ENCODE measurements at places on chromosomes 2 and 18.

DNA sequence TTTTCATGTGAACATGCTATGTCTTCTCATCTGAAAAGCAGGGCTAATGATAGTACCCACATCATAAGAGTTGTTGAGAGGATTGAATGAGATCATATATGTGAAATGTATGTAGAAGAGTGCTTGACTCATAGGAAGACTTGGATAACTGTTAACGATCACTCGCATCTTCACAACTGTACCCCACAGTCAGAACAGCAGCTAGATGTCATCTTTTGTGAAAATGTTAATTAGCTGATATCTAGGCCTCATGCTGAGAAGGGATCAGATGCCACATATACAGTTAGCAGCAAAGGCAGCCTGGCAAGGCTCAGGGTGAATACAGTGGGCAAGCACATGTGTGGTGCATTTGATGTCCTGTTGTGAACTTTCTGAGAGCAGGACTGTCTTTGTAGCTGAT, 24.2 kb downstream of the MAP3K20 start:
- DNase-seq, result no peak

- no peak for DNase-seq
Observed at GRCh38 chr2:162114271-162114670, 37.8 kb downstream of the GCG start.

DNA sequence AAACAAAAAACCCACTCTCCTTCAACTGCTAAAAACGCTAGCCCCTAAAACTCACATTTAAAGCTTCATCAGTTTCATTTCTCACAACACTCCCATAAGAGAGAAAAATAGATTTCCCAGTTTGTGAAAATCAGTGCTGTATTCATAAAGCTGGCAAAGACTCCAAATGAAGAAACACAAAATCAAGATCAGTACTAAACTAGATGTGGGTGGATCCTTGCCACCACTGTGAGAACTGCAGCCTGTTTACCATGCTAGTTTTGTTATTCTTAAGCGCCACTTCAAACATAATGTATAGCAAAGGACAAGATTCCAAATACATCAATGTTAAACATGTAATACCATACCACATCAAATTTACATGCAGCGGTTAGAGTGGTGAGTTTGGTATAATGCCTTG, 104.5 kb upstream of the CCDC150 start:
- no peak for DNase-seq

DNA sequence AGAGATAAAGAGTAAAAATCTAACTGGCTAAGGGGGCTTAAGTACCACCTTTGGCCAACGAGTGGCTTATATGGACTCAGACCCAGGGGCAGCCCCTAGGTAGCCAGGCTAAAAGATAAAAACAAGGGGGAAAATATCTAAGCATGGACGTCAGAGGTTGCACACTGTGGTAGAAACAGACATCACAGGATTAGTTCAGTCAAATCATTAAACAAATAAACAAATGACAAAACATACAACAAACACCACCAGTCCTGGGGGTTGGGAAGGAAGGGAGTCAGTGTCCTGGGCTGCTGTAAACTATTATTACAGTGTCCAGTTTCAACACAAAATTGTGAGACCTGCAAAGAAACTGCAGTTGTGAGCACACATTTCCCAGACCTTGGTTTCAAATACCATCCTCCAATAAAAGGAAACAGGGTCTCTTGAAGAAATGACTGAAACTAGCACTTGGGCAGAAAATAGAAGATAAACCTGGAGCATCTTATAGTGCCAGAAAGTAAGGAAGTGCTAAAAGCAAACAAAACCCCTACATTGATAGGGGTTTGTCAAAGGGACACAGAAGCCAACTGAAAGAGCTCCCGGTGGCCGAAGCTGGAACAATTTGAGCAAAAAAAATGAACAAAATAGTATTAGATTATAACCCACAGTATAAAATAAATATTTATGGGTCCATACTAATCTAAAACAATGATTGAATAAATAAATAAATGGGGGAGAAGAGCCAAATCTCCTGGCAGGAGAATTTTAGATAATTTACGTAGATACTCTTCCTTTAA, 154.8 kb upstream of the KLF7 start:
- no peak for DNase-seq

DNA sequence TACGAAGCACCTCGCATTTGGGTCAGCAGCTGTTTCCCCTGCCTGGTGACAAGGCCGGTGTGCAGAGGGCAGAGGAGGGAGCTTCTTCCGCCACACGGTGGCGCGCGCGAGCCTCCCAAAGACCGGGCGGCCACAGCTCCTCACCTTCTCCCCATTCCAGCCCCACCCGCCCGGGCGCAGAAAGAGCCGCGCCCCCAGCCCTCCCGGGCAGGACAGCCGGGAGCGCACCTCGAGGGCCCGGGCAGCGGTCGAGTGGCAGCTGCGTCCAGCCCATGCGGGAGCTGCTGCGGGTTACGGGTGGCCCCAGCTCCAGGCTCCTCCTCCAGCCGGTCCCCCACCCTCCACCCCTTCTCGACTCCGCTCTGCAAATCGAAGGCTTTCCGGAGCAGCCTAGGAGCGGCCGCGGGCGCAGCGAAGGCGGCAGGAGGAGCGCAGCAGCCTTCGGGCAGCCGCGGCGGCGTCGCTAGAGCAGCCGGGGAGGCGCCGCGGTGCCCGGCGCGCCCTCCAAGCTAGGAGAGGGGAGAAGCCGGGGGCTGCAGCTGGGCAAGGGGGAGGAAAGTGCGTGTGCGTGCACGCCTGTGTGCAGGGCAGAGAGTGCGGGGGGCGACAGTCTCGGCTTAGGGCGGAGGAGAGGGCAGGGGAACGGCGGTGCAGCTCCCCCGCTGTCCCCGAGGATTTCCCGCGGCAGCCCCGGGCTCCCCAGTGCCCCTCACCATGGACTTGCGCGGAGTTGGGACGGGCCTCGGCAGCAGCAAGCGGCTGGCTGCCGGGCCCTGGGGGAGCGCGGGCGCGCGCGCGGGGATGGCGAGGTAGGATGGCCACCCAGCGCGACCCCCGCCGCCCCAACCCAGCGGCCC, at the start of gene CCDC85A:
CCDC85A (plus strand) TSS at position 348 of the 857 bp plus-strand sequence. CDS start 635 bp downstream, outside the sequence.
- peak; percentile 94 for DNase-seq

DNA sequence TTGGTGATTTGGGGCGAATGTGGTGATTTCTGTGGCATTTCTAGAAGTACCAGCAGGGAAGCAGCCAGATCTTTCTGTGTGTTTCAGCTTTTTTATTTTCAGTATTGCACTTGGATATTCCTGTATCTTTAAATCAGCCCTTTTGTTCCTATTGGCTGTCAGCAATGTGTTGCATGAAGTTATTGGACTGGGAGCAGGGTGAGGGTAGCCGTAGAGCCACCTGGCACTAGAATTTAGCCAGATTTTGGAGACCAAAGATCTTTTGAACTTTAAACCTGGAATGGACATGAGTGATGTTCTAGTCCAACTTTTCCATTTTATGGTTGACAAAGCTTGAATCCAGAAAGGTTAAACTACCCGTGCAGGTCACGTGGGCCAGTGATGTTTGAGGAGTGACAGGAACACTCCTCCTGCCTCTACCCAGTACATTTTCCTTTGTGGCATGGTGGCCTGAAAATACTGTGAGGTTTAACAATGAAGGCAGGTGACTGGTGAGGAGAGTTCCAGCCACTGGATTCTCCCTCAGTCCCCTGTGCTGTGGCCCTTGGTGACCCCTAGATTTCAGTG, 122.3 kb downstream of the NEDD4L start:
- DNase-seq, result no peak

DNA sequence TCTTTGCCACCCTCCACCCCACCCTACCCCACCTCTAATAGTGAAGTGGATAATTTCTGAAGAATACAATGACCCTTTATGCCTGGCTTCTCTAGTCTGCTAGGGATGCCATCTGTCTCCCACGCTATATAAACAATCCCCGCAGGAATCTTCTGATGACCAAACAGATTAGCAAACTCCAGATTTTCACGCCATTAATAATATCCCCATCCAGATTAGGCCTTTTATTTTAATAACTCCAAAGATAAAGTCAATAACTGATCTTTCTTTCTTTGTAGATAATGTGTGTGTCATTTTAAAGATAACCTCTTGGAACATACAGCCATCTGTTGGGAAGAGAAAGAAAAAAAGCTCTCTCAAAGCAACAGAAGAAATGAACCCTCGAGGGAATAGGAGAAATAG, 47.9 kb upstream of the CCDC150 start:
- no peak for DNase-seq

- DNase-seq, result no peak
Observed at GRCh38 chr2:212873256-212873655, 278.2 kb downstream of the IKZF2 start.

DNA sequence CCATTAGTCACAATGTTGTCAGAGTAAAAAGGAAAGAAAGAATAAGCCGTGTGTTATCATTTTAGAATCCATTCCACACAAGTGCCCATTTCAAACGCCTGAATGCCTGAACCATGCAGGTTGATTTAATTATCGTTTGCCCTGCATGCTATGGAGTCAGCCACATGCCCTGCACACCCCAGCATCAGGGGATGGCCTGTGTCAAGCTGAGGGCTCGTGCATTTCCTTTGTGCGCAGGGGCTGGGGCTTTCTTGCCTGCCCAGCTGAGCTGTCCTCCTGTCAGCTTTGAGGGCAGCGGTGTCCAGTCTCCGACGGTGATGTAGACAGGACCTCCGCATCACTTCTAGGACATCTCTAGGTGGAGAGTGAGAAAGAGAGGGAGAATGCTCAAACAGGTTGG, 200.4 kb downstream of the TSN start:
- no peak for DNase-seq

- no peak for DNase-seq
Observed at GRCh38 chr2:15049096-15049993, 416.8 kb downstream of the LRATD1 start.

DNA sequence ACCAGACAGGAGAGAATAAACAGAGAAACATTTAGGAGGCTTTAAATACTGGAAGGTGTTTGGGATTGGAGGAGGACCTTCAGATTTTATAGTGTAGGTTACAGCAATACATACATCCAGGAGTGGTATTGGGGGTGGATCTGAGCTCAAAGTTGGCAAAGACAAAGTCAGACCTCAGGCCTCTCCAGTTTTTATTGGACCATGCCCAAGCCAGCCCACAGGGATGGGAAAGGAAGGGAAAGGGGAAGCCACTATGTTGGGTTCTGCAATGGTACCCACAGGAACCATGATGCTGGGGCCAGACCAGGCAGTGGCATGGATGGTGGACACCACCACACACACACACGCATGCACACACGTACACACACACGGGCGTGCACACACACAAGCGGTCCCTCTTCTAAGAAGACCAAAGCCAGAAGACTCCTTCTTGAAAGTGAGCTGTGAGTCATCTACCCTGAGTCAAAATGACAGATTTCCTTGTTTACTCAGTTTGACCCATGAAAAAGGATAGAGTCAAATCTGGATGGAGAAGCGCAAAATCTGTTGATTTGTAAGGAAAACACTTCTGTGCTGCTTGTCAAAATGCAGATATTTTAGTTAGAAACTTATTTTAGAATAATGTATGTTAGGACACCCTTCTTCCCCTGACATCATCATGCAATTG, 87.9 kb downstream of the TRABD2A start:
- DNase-seq, result no peak

DNA sequence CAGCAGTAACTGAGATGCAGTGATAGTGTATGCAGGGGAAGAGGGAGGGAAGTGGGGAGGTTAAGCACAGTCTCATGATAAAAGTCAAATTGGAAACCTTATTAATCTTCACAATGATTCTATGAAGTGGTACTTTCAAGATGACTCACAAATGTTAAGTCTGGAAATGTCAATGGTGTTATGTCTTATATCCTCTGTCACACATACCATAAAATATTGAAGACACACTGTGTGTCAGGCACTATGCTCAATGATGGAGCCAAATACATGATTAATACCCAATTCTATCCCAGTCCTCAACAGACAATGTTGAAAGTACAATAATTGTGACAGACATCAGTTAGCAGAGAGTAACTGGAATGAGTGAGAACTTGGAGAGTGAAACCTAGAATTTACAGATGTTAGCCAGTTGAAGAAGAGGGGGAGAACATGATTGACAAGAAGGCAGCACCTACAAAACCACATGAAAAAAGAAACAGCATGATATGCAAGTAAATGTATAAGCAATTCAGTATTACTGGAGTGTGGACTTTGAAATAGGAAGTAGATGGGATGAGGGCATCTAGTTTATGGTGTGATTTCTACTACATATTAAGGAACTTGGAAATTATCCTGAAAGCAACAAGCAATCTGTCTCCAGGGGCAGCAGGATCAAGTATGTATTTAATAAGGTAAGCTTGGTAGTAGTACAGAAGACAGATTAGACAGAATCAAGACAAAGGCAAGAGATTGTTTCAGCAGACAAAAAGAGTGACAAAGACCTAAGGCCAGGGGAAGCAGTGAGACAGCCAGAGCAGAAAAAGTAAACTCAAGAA, 107.6 kb downstream of the STRN start:
- DNase-seq, result no peak

- DNase-seq, result no peak
Observed at GRCh38 chr18:8020132-8020846, 453.2 kb downstream of the PTPRM start.

GRCh38 chr18:26258711-26259110, 32.5 kb downstream of the TAF4B start:
- no peak for DNase-seq

DNA sequence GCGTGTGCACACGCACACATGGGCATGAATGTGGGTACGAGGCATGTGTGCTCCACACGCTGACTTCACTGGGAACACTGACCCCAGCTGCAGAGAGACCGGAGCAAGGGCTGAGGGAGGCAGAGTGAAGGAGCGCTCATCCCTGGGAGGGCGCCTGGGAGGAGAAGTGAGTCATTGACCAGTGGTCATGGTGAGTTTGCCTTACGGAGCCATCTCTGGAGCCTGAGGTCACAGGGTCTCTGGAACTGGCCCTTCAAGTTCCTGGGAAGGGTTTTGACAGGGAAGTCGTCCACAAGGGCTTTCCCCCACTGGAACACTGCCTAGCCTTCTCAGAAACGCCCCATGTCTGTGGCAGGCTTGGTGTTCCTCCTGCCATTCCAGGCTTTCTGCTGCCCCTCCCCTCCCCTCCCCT, 14.3 kb upstream of the TMEM185B start:
- DNase-seq, result no peak

DNA sequence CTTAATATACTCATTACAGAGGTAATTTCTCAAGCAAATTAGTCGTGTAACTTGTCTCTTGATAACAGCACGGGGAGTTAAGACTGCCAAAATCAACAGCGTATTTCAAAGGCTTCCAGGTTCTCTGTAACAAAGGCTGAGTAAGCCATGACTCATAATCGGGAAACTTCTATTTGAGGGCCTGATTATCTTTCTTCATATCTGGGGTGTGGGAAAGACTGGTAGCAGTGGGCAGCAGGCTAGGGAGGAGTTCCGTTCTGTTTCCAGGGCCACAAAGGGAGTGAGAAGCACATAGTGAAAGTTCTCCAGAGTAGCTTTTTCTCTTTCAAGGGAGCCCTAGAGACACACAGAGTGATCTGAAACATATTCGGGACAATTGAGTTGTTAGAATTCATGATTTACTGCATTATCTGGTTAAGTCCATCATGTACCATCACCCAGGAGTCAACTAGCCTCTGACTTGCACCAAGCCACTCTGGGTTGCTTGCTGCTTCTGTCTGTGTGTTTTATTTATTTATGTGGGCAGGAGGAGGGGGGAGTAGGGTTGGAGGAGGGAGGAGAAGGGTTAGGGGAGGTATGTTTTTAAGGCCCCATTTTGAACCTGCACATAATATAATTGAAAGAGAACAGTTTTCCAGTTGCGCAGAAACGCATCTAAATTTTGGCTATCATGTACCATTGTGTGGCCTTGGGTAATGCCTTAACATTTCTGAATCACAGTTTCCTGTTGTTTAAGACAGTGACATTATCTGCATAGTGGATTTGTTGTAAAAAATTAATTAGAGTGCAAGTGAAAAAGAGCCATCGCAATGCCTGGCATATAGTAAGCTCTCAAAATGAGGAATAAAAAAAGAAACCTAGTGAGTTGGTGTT, 80.5 kb upstream of the ITPRID2 start:
- no peak for DNase-seq
